A549 treated with DMSO at 1 μM for 4 hours (cell line): ENCODE measurements at places on chromosomes 5 and 9. TPM values are rescaled to one million over a fixed set of nuclear protein-coding genes. Genes with fewer than 3 reads are reported as not detected.

The PCDHGB1 gene
- total RNA-seq: 1.6 to 2.1 TPM (median 1.8 TPM) in 5 replicates

The PAEP gene
- 0.13 to 0.46 TPM (median 0.20 TPM) in 3 of 5 replicates, not detected in the others for total RNA-seq

The FOXD4L3 gene
- 0.08 to 0.18 TPM (median 0.08 TPM) in 3 of 5 replicates, not detected in the others for total RNA-seq

The DOK3 gene
- 3.3 to 7.5 TPM (median 4.3 TPM) in 5 replicates for total RNA-seq

The TMEM267 gene
- 18.3 to 27.1 TPM (median 23.1 TPM) in 5 replicates for total RNA-seq

The CDC20B gene
- total RNA-seq: 0.07 to 0.14 TPM (median 0.09 TPM) in 3 of 5 replicates, not detected in the others

The RELL2 gene
- total RNA-seq: 3.5 to 5.7 TPM (median 4.0 TPM) in 5 replicates

The IZUMO3 gene
- not detected in 5 replicates for total RNA-seq

The ENG gene
- 0.09 to 0.34 TPM (median 0.14 TPM) in 5 replicates for total RNA-seq

The MAMDC4 gene
- 1.8 to 5.4 TPM (median 4.1 TPM) in 5 replicates for total RNA-seq

The PDE6A gene
- 0.11 to 0.18 TPM (median 0.14 TPM) in 5 replicates for total RNA-seq

The GPR151 gene
- total RNA-seq: not detected in 5 replicates

The ENHO gene
- 1.2 to 2.7 TPM (median 1.9 TPM) in 5 replicates for total RNA-seq

The PCDHGC4 gene
- total RNA-seq: not detected in 5 replicates

The HAPLN1 gene
- not detected in 5 replicates for total RNA-seq

The NTRK2 gene
- total RNA-seq: 0.01 to 0.03 TPM (median 0.03 TPM) in 5 replicates

The FAM169A gene
- 4.8 to 9.2 TPM (median 7.2 TPM) in 5 replicates for total RNA-seq

The SPATA24 gene
- 4.4 to 6.3 TPM (median 5.4 TPM) in 5 replicates for total RNA-seq

The SLC34A1 gene
- 0.04 TPM in 1 of 5 replicates, not detected in the others for total RNA-seq

The TUSC1 gene
- 3.8 to 8.6 TPM (median 7.6 TPM) in 5 replicates for total RNA-seq

The WDR41 gene
- 37.7 to 55.2 TPM (median 45.1 TPM) in 5 replicates for total RNA-seq

The FOXD4 gene
- 0.27 to 0.58 TPM (median 0.47 TPM) in 5 replicates for total RNA-seq

The UTP15 gene
- total RNA-seq: 20.8 to 25.2 TPM (median 22.5 TPM) in 5 replicates
